ENCODE measurements at places on chromosomes 11 and 22.
A peak's percentile ranks its signal among the peaks of the same experiment; 100 is the strongest.

DNA sequence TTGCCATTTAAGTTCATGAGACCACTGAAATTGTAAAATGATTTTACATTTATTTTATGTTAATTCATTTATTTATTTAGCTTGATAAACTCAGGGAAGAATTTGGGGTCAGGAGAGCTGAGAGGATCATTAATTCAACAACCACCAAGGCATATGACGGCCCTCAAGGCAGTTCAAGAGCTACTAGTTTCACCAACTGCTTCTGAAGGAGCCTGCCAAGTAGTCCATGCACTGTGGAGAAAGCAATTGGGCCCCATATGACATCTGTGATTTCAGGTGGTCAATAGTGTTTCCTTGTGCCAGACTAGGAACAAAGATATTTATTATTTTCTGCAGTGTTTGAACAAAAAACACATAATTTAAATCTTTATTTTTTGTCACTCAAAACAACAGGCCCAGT, 236.4 kb downstream of the CASP12 start:
- no peak for DNase-seq

DNA sequence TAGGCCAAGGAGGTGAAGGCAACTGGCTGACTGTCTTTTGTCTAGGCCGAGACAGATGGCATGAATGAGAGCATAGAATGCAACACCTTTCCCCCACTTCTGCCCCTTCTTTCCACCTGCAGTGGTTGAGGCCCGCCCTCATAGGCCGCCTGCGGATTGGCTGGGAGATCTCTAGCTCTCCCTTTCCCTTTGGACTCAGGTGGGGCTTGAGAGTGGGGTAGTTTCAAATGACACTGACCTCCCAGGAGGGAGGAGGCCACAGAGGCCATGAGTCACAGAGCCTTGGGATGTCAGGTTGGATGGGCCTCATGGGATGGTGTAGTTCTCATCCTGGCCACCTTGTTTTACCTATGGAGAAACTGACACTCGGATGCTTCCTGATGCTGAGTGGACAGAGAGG, 9.1 kb downstream of the MICAL2 start:
- DNase-seq, result no peak

DNA sequence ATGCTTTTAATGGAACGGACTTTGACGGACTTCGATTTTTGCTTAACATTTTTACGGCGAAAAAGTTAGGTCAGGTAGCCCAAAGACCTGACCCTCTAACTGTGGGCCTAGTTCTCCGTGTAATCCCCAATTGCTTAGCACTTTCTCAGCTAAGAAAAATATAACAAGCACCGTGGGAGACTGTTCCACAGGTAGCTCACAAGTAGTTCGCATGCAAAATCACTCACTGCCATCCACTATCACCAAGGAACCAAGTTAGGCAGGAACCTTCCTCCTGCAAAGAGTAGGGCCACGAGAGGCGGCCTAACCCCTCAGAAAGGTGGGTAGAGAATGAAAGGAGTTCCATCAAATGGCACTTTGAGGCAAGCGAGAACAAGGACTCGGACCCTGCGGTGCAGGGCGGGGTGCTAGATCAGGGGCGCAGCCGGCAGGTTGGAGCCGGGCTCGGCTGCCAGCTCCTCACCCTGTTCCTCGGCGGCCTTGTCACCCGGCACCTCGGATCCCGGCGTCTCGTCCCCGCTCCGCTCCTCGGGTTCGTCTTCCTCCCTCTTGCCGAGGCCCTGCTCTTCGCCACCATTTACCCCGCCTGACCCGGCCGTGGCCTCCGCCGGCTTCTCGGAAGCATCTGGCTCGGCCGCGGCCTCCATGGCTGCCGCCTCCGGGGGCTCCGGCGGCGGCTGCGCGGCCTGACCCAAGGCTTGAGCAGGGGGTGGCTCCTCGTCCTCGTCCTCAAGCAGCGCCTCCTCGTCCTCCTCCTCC, 922 bp downstream of the HNRNPUL2 start:
- DNase-seq, result no peak

DNA sequence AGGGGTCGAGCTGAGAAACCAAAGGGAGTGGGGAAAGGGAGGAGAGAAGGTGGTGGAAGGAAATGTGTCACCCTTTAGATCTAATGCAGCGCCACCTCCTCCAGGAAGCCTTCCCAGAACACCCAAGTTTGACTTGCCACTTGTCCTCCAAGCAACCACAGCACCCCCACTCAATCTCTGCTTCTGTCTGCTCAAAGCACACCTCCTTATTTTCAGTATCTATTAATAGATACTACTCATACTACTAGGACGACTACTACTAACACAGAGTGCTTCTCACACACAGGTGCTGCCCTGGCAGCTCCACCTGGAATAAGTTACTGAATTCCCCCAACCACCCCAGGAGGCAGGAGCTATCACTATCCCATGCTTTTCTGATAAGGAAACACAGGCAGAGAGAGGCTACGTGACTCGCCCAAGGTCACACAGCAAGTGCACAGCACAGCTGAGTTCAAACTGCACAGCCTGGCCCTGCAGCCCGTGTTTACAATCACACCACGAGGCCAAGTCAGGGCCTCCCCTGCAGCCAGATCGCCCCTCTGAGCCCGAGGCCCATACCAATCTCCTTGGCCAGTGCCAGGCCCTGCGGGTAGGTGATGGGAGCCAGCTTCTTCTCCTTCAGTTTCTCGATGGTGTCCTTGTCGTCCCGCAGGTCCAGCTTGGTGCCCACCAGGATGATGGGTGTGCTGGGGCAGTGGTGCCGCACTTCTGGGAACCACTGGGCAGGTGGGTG, 13.2 kb downstream of the RAC2 start:
- no peak for DNase-seq

DNA sequence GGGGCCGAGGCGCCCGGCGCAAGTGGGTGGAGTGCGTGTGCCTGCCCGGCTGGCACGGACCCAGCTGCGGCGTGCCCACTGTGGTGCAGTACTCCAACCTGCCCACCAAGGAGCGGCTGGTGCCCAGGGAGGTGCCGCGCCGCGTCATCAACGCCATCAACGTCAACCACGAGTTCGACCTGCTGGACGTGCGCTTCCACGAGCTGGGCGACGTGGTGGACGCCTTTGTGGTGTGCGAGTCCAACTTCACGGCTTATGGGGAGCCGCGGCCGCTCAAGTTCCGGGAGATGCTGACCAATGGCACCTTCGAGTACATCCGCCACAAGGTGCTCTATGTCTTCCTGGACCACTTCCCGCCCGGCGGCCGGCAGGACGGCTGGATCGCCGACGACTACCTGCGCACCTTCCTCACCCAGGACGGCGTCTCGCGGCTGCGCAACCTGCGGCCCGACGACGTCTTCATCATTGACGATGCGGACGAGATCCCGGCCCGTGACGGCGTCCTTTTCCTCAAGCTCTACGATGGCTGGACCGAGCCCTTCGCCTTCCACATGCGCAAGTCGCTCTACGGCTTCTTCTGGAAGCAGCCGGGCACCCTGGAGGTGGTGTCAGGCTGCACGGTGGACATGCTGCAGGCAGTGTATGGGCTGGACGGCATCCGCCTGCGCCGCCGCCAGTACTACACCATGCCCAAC, 14.1 kb upstream of the MIEF1 start:
- no peak for DNase-seq

GRCh38 chr22:22103078-22103875, 120.7 kb upstream of the TOP3B start:
- DNase-seq, result no peak

- no peak for DNase-seq
Observed at GRCh38 chr11:1171985-1172728, 14.4 kb downstream of the MUC5AC start.

DNA sequence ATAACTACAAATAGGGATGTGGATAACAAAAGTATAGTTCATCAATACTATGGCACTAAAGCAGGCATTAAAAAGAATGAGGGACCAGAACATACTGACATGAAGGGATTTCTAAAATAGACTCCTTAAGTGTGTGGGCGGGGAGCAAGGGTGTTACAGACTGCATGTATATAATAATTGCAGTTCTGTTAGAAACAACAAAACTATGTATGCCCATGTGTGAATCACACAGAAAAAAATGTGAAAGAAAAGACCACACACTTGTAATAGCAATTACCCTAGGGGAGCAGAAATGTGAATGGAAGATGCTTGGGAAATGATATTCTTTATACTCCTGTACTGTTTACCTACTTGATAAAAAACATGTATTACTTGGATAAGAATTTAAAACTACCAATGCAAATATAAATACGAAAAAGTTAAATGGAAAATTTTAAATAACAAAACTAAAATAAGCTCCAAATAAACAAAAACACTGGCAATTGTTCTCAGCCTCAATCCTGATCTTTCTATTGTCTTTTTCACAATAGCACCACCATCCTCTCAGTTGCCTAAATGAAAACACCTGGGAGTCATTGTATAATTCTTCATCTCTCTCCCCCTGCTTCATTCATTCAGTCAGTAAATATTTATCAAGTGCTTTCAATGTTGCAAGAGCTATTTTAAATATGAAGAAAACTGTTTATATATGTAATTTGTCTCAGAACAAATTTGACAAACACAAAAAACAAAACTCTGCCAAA, 129.8 kb downstream of the FCHSD2 start:
- DNase-seq, result no peak

DNA sequence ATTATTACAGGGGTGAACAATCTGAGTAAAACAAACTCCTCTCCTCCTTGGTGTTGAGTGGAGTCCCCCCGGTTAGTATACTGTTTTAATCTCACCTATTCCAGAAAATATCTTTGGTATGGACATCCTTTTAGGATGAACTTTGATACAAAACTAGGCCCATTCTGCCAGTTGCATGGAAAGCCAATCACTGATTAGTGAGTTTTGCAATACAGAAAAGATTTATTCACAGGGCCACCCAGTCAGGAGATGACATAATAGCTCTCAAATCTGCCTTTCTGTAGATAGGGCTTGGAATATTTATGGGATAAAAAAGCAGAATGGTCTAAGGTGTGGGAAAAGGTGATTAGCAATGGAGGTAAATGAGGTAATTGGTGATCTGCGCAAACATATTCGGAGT, 30.3 kb upstream of the SLC22A25 start:
- no peak for DNase-seq

DNA sequence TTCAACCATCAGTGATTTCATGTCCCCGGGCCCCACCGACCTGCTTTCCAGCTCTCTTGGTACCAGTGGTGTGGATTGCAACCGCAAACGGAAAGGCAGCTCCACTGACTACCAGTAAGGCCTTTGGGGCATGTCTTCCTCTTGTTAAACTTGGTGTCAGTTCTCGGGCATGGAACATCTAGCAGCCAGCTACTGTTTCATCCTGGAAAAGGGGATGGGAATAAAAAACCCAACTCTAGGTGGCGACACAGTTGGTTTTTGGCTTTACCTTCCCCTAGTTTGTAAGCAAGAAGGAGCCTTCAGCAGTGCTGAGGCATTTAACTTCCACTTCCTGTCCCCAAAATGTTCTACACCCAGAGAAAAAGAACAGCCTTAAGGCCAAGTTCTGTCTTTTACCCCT, 76.7 kb downstream of the BMAL1 start:
- DNase-seq, result no peak

- DNase-seq, result peak; percentile 39
Observed at GRCh38 chr22:22463855-22464540, 44.5 kb downstream of the ZNF280B start.

- no peak for DNase-seq
Observed at GRCh38 chr11:116782728-116783127, 5.1 kb downstream of the ZPR1 start.

GRCh38 chr11:124081483-124081882, 33.8 kb upstream of the VWA5A start:
- DNase-seq, result no peak

DNA sequence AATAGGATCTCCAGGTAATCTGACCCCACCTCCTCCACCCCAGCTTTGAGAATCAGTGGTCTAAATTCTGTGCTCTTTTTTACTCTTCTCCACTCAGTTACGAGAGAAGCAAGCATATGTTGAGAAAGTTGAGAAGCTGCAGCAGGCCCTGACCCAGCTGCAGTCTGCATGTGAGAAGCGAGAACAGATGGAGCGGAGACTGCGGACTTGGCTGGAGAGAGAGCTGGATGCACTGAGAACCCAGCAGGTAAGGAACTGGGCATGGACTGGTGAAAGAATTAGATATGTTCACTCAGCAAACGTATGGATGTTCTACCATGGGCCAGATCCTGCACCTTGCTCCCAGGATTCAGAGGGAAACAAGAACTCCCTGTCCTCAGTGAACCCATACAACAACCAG, 85.7 kb downstream of the AMOTL1 start:
- no peak for DNase-seq

DNA sequence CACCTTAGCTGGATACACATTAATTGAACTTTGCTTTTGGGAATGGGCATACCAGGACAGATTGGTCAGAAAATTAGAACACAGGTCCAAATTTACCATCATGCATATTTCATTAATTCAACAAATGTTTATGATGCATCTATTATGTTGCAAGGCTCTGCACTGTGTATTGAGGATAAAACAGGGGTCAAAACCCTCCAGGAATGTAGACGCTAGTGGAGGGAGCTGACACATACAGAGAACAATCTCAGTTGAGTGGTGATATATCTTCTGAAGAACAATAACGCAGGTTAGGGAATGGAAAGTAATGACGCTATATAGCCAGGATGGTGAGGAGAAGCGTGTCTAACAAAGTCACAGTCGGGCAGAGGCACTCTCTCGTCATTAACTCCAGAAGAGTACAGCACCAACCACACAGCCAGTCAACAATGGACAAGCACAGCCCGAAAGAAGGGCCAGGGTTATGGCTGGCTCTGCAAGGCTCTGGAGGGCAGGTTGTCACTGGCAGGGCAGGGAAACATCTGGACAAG, 3.8 kb downstream of the FLI1 start:
- no peak for DNase-seq

DNA sequence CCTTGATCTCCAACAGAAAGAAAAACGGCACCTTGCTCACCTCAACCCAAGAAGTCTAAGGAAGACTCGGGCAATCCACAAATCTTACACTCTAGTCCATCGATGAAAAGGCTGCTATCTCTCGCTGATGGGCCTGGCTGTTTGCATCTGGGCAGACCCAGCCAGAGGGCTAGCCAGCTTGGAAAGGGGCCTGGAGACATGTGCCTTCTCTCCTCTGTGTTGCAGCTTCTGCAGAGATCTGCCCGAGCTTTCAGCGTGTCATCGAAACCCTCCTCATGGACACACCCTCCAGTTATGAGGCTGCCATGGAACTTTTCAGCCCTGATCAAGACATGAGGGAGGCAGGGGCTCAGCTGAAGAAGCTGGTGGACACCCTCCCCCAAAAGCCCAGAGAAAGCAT, 3.2 kb downstream of the SCGB1A1 start:
- no peak for DNase-seq

GRCh38 chr11:126403658-126404057, 48.2 kb downstream of the ST3GAL4 start:
- DNase-seq, result no peak

GRCh38 chr11:70225681-70226177, 22.6 kb downstream of the FADD start:
- no peak for DNase-seq

All from NCI-H2107 (cell line).